ENCODE measurements at places on chromosomes 4 and X.

- peak; percentile 59 for DNase-seq
These were observed 829 bp downstream of the ELOVL6 start for GRCh38 chr4:110197529-110198042.

DNA sequence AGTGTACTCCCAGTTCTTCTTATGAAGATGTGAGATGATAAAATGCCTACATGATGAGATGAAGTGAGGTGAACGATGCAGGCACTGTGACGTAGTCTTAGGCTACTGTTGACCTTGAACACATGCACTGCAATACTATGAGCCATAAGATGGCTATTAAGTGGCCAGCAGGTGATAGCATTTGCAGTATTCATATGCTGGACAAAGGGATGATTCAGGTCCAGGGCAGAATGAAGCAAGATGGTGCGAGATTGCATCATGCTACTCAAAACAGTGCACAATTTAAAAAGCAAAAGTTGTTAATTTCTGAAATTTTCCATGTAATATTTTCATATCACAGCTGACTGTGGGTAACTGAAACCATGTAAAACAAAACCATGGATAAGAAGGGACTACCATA is 781.4 kb downstream of the PCDH18 start:
- DNase-seq, result no peak

- no peak for DNase-seq
These were observed 307.3 kb downstream of the RAPGEF2 start for GRCh38 chr4:159410076-159410777.

DNA sequence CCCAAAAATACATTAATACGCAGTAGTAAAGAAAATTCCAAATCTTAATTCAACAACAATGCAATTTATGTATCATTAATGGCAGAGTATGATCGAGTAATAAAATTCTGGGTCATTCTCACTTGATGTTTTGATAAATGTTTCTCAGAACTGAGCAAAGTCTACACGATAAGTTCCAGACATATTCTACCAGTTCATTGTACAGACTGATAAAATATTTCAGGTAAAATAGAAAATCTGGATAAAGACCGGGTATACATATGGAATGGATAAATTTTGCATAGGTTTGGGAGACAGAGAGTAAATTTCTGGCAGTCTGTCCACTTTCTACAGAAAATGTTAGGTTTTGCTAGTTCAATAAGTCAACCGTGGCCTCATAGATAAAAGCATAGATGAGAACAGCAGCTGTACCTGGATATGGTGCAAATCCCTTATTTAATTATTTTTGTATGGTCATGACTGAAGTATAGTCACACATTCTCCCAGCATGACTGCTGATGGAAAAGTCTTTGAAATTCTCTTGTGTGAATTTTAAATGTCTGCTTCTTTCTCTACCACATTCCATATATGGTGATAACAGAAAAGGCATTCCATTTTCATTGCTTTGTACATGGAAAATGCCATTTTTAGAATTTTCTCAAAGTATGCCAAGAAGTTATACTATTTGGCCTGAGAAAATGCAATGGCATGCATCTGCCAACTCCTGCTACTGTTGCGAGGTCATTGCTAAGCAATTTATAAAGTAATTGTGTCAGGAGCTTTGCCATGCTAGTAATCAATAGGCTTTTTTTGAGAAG is 301.9 kb upstream of the ARSJ start:
- peak; percentile 40 for DNase-seq

DNA sequence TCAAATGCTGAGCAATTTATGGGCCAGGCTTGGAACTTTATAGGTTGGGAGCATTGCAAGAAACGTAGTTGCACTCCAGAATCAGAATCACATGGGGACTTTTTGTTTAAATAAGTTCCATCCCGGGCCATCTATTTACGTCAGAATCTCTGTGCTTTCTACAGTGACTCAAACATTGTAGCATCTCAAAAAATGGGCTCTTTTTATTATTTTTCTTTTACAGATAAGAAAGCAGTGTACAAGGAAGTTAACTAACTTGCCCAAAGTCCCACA is 10.2 kb downstream of the CC2D2A start:
- DNase-seq, result peak; percentile 11

- no peak for DNase-seq
These were observed 25.2 kb upstream of the SORCS2 start for GRCh38 chr4:7166981-7167700.

DNA sequence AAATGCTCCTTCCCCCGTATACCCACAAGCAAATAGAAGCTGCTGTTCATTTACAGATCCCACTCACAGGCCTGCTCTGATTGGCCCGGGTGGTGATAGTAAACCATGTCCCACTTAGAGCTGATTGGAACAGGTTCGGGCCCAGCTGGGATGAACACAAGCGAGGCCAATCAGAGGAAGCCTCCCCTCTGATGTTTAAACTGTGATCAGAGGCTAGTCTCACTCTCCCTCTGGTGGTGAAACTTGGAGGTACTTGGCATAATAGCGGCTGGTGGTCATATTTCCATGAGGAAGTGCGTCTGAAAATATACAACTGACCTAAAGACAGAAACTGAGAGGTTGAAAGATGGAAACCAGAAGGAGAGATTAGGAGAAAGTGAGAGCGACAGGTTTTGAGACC is 51.5 kb upstream of the TRPC3 start:
- DNase-seq, result peak; percentile 17

- DNase-seq, result no peak
These were observed 58.2 kb upstream of the GPC4 start for GRCh38 chrX:133473451-133473850.

DNA sequence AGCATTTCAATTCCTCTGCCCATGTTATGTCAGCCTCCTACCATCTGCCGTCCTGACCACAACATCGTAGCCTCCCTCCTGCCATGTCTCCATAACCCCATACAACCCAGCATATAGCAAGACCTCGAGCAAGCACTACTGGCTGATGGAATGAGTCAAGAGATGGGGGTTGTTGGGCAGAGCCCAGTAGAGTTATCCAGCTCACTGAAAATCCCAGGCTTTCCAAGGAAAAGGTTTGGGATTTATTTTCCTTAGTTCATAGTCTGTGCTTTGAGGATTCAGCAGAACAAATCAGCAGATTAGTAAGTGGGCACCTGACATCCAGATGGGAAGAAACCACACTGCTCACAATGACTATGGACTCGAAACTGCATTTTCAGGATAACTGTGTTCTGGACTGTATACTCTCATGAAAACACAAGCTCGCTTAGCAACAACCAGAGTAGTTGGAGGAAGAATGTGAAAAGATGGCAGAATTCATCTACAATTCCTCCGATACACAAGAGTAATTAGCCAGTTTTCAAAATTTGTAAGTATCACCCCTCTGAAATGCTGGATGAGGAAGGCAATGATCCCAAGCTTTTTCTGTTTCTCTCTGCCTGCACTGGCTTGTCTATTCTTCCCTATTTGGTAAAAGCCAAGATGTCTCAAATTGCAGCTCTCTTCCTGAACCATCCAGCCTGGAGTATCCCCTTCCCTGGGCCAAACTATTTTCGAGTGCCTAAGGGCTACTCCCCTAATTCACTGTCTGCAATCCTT is 186.2 kb upstream of the TBL1X start:
- peak; percentile 21 for DNase-seq

DNA sequence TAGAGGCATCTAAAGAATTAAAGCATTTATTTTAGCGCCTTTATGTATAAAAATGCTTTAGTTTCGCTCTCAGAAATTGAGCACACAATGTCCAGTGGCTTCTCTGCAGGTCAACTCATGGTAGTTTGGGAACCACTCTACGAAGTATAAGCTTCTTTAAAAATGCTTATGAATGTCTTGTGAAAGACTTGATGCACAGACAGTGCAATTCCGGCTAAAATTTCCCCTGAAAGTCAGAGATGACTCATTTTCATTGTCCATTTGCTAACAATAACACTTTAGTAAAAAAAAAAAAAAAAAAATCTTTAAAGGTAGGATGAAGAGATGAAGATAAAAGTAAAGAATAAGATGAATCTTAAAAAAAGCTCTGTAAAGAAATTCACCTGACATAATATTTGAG is 117.2 kb downstream of the PDHA2 start:
- DNase-seq, result no peak

DNA sequence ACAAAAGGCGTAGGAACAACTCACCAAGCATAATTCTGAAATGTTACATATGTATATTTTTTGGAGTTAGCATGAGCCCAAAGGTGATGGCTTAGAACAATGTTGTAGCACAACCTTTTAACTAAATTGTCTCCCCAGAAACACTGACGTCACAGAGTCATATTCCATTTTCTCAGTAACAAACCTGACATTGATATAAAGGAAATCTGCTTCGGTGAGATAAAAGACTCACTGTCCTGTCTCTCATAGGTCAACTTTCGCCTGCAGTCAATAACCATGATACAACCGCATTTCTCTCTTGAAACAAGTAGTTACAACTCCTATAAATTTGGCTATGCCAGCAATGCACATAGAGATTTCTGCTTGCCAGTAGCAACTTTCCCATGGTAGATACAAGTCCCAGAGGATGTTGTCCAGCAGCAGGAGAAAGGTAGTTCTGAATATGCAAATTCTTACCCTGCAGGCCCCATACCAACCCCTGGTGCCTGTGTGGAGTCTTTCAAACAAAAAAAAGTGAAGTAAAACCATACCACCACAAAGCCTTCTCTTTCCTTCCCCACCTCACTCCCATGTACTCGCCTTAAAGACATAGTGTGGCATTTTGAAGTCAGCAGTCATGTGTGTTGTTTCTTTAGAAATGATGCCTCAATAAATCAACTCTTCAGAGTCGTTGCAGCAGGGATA is 47.9 kb downstream of the MTM1 start:
- DNase-seq, result no peak

- no peak for DNase-seq
These were observed 147.4 kb downstream of the CDS1 start for GRCh38 chr4:84730375-84730774.

DNA sequence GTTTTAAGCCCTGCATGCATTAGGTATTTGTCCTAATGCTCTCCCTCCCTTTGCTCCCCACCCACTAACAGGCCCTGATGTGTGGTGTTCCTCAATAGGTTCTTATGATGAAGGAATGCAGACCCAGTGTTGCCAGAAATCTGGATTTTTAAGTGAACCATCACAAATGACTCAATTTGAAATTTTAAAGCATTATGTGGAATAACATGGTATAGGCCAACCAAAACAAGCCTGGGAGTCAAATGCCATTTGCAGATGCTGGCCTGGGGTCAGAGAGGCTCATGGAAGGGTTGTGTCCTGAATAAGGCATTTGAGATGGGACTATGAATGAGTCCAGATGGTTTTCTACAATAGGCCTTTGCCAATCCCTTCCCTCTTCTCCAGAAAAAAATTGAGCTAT is 179.6 kb downstream of the SHROOM3 start:
- peak; percentile 60 for DNase-seq

Measured in GM03348 (cell line).